Progenitor cell of endocrine pancreas (in vitro differentiated cells): ENCODE measurements at places on chromosomes 1 and 21. TPM values are rescaled to one million over a fixed set of nuclear protein-coding genes. Genes with fewer than 3 reads are reported as not detected.

DNA sequence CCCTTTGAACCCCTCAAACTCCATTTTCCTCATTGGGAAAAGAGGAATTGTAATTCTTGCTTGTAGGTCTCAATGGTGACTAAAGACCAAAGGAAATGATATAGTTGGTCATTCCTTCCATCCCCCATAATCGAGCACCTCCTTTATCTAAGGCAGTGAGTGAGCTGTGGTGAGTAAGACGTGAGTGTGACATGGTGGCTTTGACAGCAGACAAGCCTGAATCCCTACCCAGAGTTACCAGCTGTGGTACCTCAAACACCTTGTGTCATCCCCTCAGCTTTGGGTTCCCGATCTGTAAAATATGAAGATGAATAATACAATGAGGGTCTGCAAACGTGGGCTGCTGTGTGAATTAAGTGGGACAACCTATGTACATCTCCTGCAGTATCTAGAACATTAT is 8.4 kb downstream of the TRAF5 start:
- peaks cover 15% of the 10 kb centered on the region for H3K27me3 ChIP-seq
- no peak overlapping the region for H3K27ac ChIP-seq
- H3K36me3 ChIP-seq = no peaks in the 10 kb centered on the region
- DNase-seq = no peak
- H3K4me3 ChIP-seq = no peak overlapping the region
- H3K4me1 ChIP-seq = peaks cover 15% of the 10 kb centered on the region

GRCh38 chr1:198177546-198177945 is 20.7 kb downstream of the NEK7 start:
- H3K4me3 ChIP-seq = no peak overlapping the region
- no peaks in the 10 kb centered on the region for H3K27me3 ChIP-seq
- H3K4me1 ChIP-seq = peaks cover 31% of the 10 kb centered on the region
- H3K27ac ChIP-seq = no peak overlapping the region

DNA sequence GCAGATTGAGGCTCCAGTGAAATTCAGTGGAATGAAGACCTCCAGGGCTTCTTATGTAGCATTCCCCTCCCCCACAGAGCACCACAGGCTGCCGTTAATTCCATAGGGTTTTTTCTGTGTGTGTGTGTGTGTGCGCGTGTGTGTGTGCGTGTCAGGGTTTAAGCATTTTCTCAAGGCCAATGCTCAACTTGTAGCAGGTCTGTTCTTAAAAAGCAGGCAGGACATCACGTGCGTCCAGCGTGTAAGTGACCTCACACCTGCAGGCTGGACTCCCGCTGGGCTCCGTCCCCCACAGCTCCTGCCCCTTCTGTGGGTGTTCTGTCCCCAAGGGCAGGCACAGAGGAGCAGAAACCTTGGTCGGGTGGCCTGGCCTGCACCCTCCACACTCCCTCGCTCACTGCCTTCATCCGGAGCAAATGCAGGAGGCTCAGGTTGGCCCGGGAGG is 5.3 kb downstream of the PRDM16 start:
- peaks cover 2% of the 10 kb centered on the region for H3K36me3 ChIP-seq
- DNase-seq = no peak
- peak overlapping the region; percentile 40 for H3K4me3 ChIP-seq
- H3K4me1 ChIP-seq = peaks cover 39% of the 10 kb centered on the region
- H3K27me3 ChIP-seq = no peaks in the 10 kb centered on the region

GRCh38 chr1:155864393-155864792 is 5.0 kb downstream of the SYT11 start:
- no peak overlapping the region for H3K27ac ChIP-seq
- no peak for DNase-seq
- H3K4me3 ChIP-seq = no peak overlapping the region

GRCh38 chr1:31345635-31346034 is 27.2 kb downstream of the FABP3 start:
- no peaks in the 10 kb centered on the region for H3K27me3 ChIP-seq
- DNase-seq = no peak
- H3K36me3 ChIP-seq = peaks cover 5% of the 10 kb centered on the region
- no peak overlapping the region for H3K27ac ChIP-seq
- no peaks in the 10 kb centered on the region for H3K4me1 ChIP-seq

DNA sequence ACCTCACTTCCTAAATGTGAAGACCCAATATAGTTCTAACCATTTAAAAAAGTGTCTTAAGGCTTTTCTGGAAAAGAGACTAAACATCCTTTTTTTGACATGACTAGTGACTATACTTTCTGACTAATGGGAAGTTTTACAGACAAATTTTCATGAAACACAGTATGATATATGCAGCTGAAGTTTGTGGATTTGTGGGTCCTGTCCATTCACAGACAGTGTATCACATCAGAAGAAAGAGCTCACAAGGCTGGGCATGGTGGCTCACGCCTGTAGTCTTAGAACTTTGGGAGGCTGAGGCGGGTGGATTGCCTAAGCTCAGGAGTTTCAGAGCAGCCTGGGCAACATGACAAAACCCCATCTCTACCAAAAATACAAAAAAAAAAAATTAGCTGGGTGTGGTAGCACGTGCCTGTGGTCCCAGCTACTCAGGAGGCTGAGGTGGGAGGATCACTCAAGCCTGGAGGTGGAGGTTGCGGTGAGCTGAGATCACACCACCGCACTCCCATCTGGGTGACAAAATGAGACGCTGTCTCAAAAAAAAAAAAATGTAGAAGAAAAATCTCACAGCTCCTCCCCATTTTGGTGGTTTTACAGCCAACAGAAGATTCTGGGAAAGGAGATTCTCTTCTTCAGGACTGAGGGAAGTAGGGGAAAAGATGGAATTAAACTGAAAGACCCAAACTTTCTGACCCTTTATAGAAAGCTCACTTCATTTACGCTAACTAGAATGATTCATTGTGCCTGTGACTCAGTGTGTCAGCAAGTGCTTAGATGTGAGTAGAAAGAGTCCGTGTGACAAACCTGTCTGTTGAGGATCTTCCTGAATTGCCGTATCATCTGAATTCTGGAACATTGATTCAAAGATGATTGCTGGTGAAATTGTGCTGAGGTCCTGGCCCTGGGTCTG is 15.2 kb upstream of the YRDC start:
- H3K27me3 ChIP-seq = no peaks in the 10 kb centered on the region
- H3K4me1 ChIP-seq = no peaks in the 10 kb centered on the region
- H3K27ac ChIP-seq = no peak overlapping the region
- no peak for DNase-seq
- H3K4me3 ChIP-seq = no peak overlapping the region

DNA sequence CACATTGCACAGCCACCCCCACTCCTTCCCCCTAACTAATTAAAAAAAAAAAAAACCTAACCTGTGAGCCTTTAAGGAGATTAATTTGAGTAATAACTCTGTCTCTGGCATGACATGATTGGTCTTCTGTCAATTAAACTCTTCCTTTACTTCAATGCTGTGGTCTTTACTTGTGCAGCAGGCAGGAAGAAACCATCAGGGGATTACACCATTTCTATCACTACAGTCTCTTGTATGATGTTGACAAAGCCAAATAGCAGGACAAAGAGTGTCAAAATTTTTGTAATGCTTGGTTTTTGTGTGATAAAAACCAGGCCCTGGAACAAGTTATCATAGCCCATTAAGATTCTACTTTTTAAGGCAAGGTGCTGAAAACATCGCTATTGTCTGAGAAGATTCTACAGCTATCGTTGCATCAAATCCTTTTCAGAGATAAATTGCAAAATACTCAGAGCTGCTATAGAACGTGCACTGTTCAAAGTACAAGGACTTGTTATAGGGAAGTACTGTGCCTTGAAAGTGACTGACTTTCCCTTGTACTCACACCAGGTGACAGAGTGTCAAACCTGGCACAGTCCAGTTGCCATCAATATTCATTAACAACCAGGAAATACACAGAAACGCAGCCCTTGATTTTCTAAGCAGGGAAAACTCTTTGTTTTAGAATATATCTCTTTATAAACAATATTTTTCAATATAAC is 37.7 kb downstream of the LHX9 start:
- peaks cover 16% of the 10 kb centered on the region for H3K27me3 ChIP-seq
- H3K4me3 ChIP-seq = no peak overlapping the region
- no peak overlapping the region for H3K27ac ChIP-seq
- H3K36me3 ChIP-seq = no peaks in the 10 kb centered on the region

DNA sequence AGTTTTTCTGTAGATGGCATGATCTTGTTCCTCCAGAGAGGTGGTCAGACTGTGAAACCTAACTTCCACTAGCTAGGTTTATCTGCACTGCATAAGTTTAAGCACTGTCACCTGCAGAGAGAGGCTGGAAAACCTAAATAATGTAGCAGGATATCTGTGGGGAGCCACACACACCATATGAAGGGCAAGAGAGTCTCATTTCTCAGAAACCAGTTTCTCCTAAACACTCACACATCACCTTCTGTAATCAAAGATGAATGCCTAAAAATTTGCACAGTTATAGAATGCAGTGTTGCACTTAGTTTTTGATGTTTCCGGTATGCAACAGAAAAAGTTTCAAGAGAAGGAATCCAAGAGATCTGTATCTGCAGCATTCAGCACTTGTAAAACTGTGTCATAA is 654.6 kb downstream of the ADGRL2 start:
- no peaks in the 10 kb centered on the region for H3K4me1 ChIP-seq
- DNase-seq = no peak
- no peak overlapping the region for H3K4me3 ChIP-seq
- H3K36me3 ChIP-seq = no peaks in the 10 kb centered on the region
- H3K27ac ChIP-seq = no peak overlapping the region

DNA sequence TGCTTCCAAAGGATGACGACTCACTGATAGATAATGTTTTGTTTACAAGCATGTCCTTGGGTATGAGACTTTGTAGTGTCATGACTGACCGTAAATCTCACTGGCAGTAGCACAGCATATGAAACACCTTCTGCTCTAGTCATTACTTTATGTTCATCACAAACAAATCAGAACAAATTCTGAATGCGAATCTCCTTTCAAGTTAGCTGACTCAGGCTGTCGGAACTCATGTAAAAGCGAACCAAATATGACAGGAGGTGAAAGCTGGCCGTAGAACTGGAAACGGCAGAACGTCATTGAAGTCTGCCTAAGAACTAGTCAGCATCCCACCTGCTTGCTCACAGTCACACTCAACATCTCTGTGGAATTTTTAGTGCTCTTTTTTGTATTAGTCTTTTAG is 143.9 kb downstream of the RGS7 start:
- no peak for DNase-seq
- H3K27ac ChIP-seq = no peak overlapping the region
- no peaks in the 10 kb centered on the region for H3K36me3 ChIP-seq
- H3K4me3 ChIP-seq = no peak overlapping the region
- H3K27me3 ChIP-seq = no peaks in the 10 kb centered on the region

DNA sequence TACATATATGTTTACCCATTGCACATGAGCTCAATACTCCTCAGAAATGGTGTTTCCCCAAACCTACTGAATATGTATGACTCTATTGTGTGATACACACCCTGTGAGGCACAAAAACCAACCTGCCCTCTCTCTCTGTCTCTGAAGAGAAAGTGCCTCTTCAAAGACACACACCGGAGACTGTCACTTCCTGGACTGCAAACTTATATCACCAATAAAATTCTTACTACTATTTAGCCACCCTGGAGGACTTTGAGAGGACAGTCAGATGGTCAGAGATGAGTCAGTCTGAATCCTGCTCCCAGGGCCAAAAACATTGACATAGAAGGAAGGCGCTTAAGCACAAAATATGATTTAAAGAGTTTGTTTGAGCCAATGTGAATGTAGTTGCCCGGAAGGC is 110.4 kb downstream of the PPIAL4G start:
- no peaks in the 10 kb centered on the region for H3K36me3 ChIP-seq
- H3K4me1 ChIP-seq = no peaks in the 10 kb centered on the region
- no peak for DNase-seq

DNA sequence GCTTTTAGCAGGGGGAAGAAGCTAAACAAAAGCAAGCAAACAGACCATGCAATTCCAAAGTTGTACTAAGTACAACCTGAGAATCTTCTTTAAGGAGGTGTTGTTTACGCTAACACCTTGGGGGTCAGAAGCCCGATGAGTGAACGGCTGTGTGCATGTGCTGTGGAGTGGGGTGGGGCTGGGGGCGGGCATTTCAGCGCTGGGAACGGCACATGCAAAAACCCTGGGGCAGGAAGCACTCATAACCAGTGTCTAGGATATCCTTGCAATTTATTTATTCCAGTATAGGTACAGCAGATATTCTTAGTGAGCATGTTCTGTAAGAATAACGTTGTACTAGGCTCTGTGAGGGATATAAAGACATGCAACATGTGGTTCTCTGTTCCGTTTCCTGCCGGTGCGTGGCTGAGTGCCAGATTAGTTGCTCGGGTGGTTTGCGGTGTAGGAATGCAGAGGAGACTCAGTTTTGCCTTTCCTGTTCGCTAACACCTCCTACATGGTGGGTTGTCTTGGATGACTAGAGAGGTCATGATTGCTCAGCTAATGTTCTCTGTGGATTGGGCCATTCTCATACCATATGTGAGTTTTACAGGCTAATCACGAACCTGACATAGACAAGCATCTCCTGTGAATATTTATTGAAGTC is 3.7 kb downstream of the FASLG start:
- no peak for DNase-seq
- H3K4me3 ChIP-seq = no peak overlapping the region
- H3K4me1 ChIP-seq = no peaks in the 10 kb centered on the region
- H3K27me3 ChIP-seq = peaks cover 4% of the 10 kb centered on the region
- no peak overlapping the region for H3K27ac ChIP-seq

DNA sequence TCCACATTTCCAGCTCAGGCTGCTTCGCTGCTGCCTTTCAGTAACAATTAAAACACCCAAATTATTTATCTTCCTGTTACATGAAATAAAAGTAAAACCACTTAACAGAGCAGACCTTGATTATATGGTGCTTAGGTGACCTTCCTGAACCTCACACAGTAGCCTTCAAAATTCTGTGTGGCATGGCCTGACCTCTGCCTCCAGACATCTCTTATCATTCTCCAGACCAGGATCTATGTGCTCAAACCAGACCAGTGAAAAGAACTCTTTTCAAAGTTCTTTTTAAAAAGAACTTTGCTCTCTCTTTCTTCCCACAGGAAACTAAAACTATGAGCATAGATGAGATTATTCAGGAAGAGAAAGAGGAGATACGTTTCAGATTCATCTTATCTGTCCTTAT is 37.8 kb downstream of the KIAA0319L start:
- peaks cover 19% of the 10 kb centered on the region for H3K4me1 ChIP-seq
- no peak for DNase-seq
- H3K27me3 ChIP-seq = no peaks in the 10 kb centered on the region
- H3K36me3 ChIP-seq = peaks cover 46% of the 10 kb centered on the region

GRCh38 chr1:34924759-34925555 is 4.5 kb downstream of the DLGAP3 start:
- no peak overlapping the region for H3K27ac ChIP-seq
- DNase-seq = peak; percentile 86
- no peaks in the 10 kb centered on the region for H3K36me3 ChIP-seq
- peaks cover 2% of the 10 kb centered on the region for H3K4me1 ChIP-seq
- no peak overlapping the region for H3K4me3 ChIP-seq

GRCh38 chr1:66269222-66269621 is 264.7 kb upstream of the SGIP1 start:
- DNase-seq = no peak
- H3K4me3 ChIP-seq = no peak overlapping the region
- H3K36me3 ChIP-seq = no peaks in the 10 kb centered on the region

GRCh38 chr1:113692824-113693431 is 66.4 kb downstream of the PHTF1 start:
- H3K4me1 ChIP-seq = no peaks in the 10 kb centered on the region
- H3K27me3 ChIP-seq = no peaks in the 10 kb centered on the region
- peaks cover 68% of the 10 kb centered on the region for H3K36me3 ChIP-seq
- H3K27ac ChIP-seq = no peak overlapping the region
- no peak for DNase-seq

Gene RNU1-3
- total RNA-seq = 3,923 and 3,957 TPM in 2 replicates

Gene ZSWIM5
- 8.5 and 9.2 TPM in 2 replicates for total RNA-seq

Gene ATAD3C
- total RNA-seq = 1.6 and 1.9 TPM in 2 replicates

Gene HRNR
- not detected in 2 replicates for total RNA-seq

Gene FCRL5
- not detected in 2 replicates for total RNA-seq

Gene RPS8
- total RNA-seq = 1,808 and 1,842 TPM in 2 replicates

Gene MMEL1
- total RNA-seq = 0.64 and 0.93 TPM in 2 replicates

Gene SNAP47
- 38.8 and 39.6 TPM in 2 replicates for total RNA-seq

Gene DIO1
- total RNA-seq = 1.1 and 1.3 TPM in 2 replicates

Gene REN
- total RNA-seq = not detected in 2 replicates

Gene NEK7
- total RNA-seq = 23.4 and 25.9 TPM in 2 replicates
